Stimulated activated CD4-positive, alpha-beta T cell treated with anti-CD3 and anti-CD28 coated beads, TNF-alpha, amount 100 ng/mL, for 48 hours (primary cell): ENCODE measurements at places on chromosomes 7 and 10.

- no peak for DNase-seq
Measured at GRCh38 chr7:157544226-157544625, 207.4 kb downstream of the DNAJB6 start.

GRCh38 chr7:66207540-66207939, 2.4 kb downstream of the TPST1 start:
- no peak for DNase-seq

GRCh38 chr7:4726566-4726965, 44.5 kb downstream of the FOXK1 start:
- DNase-seq: no peak

- no peak for DNase-seq
Measured at GRCh38 chr10:49107111-49107886, 8.0 kb downstream of the VSTM4 start.

DNA sequence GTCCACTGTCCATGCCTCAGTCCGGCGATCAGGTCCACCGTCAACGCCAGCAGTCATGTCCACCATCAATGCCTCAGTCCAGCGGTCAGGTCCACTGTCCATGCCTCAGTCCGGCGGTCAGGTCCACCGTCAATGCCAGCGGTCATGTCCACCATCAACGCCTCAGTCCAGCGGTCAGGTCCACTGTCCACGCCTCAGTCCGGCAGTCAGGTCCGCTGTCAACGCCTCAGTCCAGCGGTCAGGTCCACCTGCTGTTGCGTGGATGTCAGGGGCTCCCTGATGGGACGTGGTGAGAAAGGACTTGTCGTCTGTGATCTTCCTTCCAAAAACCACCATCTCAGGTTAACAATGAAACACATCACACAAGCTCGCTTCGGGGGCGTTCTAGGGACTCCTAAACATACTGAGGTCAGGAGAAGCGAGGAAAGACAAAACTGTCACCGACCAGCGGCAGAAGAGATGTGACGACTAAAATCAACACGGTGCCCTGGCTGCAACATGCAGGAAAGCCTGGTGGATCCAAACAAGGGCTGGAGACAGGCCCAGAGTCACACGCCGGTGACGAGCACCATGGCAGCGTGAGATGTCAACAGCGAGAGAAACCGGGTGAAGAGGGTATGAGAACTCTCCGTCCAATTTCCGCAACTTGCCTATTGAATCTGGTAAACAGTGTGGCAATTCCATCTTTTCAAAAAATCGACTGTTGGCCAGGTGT, 264.2 kb downstream of the MAD1L1 start:
- DNase-seq: no peak

- no peak for DNase-seq
Measured at GRCh38 chr10:16441173-16441840, 4.5 kb downstream of the PTER start.

GRCh38 chr7:73810998-73811360, 19.8 kb upstream of the CLDN4 start:
- no peak for DNase-seq

GRCh38 chr10:36574207-36574606, 551.2 kb upstream of the ANKRD30A start:
- no peak for DNase-seq

DNA sequence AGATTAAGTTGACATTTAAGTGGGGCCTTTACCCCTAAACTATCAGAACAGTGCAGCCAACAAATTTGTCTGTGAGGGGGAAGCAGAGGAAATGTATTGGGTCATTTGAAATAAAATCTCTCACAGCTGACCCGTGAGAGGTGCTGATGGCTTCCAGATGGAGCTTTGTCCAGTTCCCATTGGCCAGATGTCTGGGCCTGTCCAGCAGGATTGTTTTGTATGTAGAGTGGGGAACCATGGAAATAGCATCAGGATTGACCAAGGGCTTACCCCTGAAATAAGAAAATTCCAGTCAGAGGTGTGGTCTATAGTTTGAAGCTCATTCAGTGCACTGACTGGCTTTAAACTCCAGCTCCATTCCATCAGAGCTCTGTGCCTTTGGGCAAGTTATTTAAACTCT, 50.6 kb downstream of the INHBA start:
- no peak for DNase-seq

- no peak for DNase-seq
Measured at GRCh38 chr7:2585446-2585845, 26.7 kb downstream of the IQCE start.

DNA sequence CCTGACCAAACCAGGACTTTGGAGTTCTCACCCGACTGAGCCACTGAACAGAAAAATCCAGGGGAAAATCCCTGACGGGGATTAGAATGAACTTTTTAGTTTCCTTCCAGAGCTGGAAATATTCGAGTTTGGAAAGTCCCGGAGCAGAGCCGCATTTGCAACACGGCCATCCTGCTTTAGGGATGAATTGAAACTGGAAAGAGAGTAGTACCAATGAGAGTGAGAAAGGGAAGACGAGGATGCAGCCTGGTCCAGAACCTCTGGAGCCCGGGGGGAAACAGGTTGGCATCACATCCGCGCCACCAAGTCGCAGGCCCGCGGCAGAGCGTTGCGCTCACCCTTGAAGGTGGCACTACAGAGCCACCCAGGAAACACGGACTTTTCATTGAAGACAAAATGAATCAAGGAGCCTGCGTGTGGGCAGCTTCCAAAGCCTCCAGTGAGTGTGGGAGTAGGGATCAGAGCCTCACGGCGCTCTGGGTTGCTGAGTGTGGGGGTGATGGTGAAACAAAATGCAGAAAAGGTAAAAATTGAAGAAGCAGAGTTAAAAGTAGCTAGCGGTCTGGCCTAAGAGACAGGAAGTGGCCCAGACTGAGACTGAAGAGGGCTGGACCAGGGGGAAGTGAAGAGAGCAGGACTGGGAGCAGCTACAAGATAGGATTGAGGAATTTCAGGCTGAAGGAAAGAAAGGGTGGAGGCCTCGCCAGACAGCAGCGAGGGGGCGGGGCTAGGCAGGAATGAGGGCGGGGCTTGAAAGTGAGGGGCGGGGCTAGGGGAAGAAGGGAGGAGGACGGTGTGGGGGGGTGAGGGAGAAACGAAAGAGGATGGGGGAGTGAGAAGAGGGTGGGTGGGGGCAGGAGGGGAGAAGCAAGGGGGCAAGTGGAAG, 1.8 kb downstream of the SMURF1 start:
- DNase-seq: peak; percentile 37

DNA sequence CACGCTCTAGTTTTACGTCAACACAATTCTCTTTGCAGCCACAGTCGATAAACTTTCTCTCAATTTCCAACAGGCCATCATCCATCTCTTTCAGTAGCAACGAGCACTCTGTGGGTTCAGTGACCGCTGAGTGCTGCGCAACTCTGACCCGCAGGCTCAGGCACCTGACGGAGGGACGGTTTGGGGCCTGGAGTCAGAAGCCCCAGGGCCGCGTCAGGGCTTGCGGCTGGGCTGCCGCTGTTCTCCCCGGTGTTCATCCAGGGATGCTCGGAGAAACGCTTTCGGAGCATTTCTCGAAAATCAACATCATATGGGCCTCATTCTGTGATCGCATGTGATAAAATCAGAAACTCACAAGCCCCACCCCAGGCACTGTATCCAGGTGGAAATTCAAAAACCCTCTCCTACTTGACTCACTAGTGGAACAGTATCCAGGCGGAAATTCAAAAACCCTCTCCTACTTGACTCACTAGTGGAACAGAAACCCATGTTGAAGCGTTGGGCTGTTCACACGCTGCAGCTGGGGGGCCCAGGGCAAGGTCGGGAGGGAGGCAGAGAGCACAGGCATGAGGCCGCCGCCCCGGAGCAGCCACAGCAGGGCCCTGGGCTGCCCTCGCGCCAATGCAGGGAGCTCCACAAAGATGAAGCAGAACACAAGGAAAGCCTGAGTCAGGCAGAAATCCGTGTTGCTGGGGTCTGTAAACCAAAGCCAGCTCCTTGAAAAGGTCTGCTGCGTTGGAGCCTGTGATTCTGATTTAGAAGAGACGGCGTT, 73.3 kb upstream of the NKX6-2 start:
- no peak for DNase-seq

DNA sequence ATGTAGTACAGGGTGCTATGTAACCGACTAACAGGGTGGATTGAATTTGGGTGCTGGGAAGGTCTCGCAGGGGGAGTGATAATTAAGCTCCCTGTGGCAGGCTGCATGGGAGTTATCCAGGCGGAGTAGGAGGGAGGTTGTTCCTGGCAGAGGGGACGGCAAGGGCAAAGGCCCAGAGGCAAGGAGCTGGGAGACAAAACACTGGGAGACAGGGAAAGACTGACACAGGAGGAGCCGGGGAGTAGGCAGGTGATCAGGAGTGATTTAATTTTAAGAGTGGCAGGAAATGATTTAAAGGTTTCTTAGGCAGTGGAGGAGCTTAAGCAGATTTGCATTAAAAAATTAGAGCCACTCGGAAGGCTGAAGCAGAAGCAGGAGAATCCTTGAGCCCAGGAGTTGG, 40.7 kb upstream of the LEP start:
- no peak for DNase-seq

- no peak for DNase-seq
Measured at GRCh38 chr10:102670871-102671434, 26.7 kb downstream of the TRIM8 start.

- no peak for DNase-seq
Measured at GRCh38 chr7:76396864-76397263, 12.6 kb downstream of the SSC4D start.

DNA sequence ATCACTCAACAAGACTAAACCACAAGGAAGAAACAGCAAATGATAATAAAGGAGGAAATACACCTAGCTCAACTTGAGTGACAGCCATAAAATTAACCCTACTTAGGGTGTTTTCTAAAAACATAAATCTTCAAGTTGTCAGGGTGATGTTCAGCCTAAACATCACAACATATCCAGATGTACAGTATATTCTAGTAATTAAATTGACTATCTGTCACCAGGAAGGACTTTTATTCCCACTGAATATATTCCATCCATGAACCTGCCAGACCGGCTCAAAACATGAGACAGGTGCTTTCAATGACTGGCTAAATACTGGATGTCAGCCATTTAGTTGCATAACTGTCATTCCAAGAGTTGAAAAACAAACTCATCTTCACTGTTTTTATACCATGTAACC, 298.1 kb upstream of the NEBL start:
- DNase-seq: no peak

- DNase-seq: no peak
Measured at GRCh38 chr7:29430279-29430949, 133.2 kb upstream of the PRR15 start.

DNA sequence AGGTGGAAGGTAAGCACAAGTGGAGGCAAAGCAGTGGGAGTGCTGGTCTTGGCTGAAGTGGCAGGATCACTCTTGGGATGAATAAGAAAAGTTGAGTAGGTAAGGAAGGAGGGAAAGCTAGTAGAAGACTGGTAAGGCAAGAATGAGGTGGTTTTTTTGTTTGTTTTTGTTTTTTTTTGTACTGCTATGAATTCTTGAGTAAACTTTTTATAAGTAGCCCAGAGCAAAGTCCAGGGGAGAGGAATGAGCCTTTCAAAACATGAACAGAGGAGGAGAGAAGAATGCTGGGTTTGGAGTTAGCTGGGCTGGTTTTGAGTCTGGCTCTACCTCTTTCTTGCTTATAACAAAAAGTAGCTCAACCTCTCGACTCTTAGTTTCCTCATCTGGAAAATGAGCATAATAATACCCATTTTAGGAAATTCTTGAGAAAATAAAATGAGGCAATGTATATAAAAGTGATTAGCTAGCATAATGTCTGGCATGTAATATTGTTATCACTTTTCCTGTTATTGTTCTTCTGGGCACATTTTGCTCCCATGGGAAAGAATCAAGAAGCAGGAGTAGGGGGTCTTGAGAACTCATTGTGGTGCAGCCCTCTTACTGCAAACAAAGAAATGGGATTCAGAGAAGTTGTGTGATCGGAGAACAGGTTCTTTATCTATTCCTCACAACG, 24.1 kb upstream of the LRRC17 start:
- no peak for DNase-seq

DNA sequence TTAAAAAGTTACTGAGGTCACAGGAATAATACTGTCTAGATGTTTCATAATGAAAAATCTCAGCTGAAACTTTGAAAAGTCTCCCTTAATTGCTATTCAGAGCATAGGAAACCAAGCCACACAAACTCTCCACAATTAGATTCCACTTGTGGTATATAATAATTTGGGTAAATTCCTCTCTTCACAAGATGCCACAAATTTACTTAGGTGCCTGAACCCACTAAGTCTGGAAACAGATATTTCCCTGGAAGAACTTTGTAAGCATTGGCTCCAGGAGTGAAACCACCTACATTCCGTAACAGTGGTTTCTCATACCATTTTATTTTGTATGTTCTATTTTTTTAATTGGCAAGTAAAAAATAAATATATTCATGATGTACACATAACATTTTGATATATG, 493.4 kb downstream of the SEMA3D start:
- DNase-seq: no peak

DNA sequence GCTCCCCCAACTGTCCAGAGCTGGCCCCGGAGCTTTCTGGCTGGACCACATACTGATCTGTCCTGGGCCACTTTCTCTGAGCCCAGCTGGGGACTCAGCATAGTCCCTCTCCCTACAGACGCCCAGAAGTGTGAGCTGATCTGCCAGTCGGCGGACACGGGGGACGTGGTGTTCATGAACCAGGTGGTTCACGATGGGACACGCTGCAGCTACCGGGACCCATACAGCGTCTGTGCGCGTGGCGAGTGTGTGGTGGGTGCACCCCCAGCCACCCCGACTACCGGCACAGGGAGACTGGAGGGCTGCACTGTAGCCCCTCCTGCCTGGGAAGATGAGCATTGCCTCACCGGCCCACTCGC, 41.8 kb downstream of the TBATA start:
- DNase-seq: no peak

DNA sequence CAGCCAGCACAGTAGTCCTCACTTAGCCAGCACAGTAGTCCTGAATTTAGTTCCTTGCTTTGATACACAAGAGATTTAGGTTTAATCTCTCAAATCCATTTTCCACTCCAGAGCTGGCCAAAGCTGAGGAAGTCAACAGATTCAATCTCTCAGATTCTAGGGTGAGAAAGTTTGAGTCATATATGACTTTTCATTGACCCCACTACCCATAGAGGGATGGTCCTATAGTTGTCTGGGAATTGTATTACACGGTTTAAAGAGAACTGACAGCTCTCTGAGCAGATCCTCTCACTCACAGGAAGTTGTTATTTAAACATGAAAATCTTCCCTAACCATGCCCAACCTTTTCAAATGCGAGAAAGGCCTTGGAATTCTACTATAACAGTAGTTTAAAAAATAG, 641.8 kb upstream of the SEMA3D start:
- DNase-seq: no peak

DNA sequence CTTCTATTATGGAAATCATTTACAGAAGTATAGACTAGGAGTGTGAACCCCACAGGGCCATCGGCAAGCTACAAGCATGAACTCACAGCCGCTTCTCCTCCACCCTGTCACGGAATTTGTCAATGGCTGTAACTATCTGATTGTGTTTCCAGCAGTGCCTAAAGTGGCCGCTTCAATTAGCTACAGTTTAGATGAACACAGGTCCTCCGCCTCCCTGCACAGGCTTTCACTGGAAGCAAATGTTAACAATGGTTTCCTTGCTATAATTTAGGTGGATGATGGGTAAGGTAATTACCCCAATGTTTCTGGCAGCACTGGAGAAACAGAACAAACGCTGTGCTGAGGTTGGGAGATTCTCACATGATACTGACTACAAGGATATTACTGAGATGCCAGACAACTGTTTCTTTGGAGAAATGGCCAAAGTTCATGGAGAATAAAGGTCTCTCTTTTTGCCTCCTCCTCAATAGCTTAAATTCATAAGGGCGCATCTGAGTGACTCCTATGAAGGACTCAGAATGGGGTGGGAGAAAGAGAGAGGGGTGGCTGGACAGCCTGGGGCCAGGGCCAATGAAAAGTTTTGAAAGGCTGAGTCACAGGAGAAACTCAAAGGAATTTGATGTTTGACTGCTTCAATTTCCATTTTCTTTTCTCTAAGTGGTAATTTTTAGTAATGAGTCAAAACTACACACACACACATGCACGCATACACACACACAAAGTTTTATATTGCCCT, 78.9 kb downstream of the SVIL start:
- no peak for DNase-seq
